ENCODE measurements at places on chromosomes 6 and 20. TPM values are rescaled to one million over a fixed set of nuclear protein-coding genes. Genes with fewer than 3 reads are reported as not detected.

The GSTA3 gene
- not detected for total RNA-seq

The OR12D3 gene
- total RNA-seq, result not detected

DNA sequence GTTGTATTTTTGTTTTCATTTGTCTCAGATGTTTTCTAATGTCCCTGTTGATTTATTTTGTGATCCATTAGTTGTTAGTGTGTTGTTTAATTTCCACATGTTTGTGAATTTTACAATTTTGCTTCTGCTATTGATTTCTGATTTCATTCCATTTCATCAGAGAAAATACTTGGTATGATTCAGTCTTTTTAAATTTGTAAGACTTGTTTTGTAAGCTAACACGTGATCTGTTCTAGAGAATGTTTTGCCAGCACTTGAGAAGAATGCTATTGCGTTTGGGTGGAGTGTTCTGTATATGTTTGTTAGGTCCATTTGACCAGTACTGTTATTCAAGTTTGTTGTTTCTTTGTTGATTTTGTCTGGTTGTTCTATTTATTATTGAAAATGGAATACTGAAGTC is 53.9 kb downstream of the KIZ start:
- no peak for DNase-seq

DNA sequence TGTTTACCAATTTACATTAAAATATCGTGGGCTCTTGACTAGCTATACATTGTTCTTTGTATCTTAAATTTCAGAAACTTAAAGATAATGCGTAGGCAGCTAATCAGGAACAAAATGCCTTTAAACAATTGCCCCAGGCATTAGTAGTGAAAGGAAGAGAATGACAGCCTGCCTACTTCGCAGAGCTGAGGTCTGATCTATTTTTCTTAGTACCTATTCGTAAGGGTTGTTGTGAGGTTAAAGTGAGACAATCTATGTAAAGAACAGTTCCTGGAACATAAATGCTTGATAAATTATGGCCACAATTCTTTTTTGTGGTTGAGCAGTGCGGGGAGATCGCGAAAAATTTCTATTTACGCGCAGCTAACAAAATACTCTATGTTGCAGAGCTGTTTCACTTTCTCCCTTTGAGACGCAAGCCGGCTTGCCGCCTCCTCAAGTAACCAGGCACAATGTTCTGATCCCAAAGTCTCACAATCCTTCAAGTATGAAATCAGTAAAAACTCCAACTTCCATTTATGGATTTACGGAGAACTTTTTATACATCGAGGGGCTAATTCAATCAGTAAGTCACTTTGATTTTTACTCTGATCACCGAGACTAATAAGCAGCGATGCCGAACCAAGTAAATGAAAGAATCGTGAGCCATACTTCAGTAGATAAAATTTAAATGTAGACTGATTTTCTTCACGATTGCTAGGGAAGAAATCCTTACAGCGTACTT is 878 bp upstream of the PNRC1 start:
- peak; percentile 56 for DNase-seq

DNA sequence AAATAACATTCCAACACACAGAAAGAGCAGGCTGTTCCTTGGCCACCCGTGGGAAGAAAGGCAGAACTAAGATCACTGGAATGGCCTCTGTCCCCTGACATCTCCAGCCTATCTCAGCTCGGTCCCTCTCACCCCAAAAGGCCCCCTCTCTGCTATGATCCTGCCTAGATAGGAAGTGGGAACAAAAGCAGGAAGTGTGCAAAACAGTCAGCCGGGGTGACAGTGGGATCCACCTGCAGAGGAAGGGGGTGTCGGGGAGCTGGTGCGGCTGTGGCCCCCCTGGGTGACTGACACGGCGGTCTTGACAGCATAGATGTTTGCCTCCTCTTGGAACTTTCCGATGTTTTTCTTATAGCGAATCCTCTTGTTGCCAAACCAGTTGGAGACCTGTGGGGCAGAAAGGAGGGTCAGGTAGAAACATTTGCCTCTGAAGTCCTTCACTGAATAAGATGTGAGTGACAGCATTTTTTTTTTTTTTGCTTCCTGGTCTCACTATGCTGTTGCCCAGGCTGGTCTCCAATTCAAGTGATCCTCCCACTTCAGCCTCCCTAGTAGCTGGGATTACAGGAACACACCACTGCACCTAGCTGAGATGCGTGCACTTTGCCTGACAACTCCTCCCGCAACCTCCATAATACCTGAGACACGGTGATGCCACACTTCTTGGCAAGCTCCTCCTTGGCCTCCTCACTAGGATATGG is 2.8 kb downstream of the PBX2 start:
- DNase-seq, result no peak

DNA sequence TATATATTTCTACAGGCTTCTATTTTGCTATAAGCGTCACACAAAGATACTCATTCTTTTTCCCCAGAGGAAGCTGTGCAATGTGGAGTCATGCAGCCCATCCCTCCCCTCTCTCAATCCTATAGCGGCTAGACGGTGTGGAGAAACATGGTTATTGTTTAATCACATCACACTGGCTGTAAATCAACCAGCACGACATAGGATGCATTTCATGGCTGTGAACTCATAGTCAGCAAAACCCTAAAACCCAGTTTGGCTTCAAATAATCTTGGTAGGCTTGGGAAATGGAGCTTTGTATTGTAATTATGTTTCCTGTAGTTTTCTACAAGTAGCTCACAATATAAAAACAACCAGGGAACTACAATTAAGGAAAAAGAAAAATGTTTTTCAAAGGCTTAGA is 16.8 kb downstream of the FOXC1 start:
- DNase-seq, result no peak

- DNase-seq, result no peak
These were observed 130.9 kb downstream of the GMPR start for GRCh38 chr6:16369140-16369745.

DNA sequence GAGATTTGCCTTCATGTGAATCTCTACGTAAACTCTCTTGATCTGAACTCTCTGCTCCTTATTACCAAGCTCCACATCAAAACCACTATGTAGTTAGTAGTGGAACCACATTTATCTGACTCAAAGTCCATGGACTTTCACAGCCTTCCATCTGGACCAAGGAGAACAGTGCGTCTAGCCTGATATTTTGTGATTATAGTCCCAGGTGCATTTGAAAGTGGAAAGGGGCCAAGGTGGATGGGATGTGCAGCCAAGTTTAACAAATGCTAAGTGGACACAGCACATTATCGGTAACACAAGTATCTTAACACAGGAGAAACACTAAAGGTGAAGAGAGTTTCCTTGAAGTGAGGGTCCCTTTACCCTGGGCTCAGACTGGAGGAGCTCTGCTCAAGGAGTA is 281.2 kb upstream of the SGK1 start:
- no peak for DNase-seq

GRCh38 chr6:25377664-25378063 is 98.5 kb downstream of the CARMIL1 start:
- DNase-seq, result no peak

- no peak for DNase-seq
These were observed 8.2 kb upstream of the GPR31 start for GRCh38 chr6:167165858-167166471.

The FAM217A gene
- total RNA-seq, result not detected

GRCh38 chr6:46772016-46772415 is 21.2 kb upstream of the MEP1A start:
- no peak for DNase-seq

DNA sequence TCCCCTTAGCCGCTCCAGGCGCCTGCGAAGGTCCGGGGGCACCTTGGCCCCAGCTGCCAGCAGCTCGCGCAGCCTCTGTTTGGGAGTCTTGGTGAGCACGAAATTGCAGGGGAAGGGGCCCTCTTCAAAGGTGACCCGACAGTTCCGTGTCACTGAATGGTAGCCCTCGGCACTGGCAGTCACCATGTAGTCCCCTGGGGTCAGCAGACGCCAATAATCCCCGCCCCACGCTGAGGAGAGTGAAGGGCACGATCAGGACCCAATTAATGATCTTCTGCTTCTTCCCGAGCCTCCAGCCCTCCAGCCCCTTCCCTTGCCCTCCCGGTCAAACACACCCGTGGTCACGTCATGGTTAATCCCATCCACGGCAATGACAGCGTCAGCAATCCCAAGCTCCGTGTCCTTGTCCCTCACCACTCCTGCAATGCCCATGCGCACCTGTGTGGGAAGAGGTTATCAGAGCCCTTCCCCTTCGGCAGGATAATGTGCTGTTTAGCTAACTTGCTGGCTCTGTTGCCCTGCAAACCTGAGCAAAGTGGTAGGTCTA is 6.2 kb downstream of the CPXM1 start:
- DNase-seq, result no peak

DNA sequence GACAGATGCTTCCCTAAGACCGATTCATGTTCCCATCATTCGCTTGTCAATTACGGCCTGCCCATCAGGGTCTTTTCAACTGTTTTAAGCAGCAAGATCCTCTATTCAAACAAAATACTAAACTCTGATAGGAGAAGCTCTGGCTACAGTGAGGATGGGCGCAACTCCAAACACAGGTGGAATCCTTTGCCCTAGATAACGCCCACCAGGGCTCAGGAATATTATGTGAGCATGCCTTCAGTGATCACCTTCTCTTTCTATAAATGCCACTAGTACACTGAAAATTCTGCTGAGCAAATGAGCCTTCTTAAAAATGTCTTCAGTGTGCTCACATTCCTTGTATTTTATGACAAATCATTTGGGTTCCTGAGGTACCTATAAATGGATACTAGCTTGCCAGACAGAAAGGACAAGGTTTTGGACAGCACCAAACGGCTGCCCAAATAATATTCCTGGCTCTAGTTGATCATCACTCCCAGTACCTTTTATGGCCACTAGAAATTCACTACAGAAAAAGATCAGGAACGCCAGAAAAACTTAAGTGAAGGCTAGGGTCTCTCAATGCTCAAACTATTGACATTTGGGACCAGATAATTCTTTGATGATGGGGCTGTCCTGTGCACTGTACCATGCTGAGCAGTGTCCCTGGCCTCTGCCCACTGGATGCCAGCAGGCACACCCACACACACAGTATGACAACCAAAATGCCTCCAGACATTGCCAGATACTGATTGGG is 13.1 kb downstream of the ZNF217 start:
- DNase-seq, result no peak

The CALHM4 gene
- not detected for total RNA-seq

The DOK5 gene
- total RNA-seq, result 27.7 TPM

DNA sequence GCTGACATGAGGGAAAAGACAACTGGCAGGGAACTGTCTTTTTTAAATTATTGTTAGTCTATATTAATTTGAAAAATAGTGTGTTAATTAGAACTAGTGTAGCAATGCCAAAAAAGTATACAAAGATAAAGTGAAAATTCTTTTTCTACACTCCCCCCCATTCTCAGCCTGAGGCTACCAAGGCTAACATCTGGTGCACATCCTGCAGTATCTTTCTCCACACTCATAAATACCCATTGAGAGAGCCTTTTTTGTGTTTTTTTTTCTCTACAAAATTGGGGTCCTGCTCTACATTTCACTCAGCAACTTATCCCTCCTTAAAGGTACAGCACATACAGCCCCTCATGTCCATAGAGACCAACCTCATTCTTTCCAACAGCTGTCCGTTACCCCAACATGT is 20.7 kb downstream of the PREX1 start:
- no peak for DNase-seq

GRCh38 chr6:56374841-56375369 is 127.5 kb upstream of the COL21A1 start:
- no peak for DNase-seq

GRCh38 chr6:125732398-125732797 is 17.0 kb upstream of the HEY2 start:
- DNase-seq, result no peak

The MUC21 gene
- total RNA-seq, result not detected

DNA sequence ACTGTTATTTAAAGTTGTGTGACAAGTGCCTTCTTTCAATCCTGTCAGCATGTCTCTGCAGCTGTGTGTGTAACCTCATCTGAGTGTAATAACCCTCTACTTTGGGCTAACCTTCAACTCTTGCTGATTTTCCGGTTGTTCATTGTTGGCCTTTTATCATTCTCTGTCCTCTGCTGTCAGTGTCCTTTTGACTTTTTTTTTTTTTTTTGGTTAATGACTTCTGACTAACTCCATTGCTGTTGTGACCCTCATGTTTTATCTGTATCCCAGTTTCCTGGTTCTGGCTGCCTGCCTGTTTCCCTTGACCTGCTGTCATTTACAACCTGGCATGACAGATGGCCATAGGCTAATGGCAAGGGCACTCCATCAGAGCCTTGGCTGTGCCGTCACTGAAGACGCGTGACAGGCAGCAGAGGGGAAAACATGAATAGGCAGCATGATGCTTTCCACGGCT is 145.7 kb upstream of the MAN1A1 start:
- no peak for DNase-seq

DNA sequence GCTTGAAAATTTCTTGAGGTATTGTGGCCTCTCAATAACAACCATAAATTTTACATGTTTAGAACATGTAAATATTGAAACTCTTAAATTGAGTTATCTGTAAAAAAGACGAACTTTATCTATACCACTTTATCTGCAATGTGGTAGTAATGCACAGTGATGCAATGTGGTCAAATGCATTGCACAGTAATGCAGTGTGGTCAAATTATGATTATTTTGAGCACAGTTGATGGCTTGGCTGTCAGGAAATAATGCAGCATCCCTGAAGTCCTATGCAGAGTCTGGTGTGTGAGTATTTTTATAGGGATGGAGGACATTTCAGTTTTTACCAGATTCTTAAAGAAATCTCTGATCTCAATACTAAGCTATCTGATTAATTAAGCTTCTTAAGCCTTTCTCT is 5.1 kb downstream of the TTK start:
- no peak for DNase-seq

- no peak for DNase-seq
These were observed 53.8 kb upstream of the FOXP4 start for GRCh38 chr6:41492261-41492891.

The BCL2L1 gene
- total RNA-seq, result 420 TPM

The BPIFB1 gene
- not detected for total RNA-seq

- DNase-seq, result no peak
These were observed at the start of gene IYD for GRCh38 chr6:150368762-150369161. Gene IYD (plus strand): TSS chr6:150369012. CDS start chr6:150369032, 20 bp downstream.

The GPR6 gene
- total RNA-seq, result not detected

DNA sequence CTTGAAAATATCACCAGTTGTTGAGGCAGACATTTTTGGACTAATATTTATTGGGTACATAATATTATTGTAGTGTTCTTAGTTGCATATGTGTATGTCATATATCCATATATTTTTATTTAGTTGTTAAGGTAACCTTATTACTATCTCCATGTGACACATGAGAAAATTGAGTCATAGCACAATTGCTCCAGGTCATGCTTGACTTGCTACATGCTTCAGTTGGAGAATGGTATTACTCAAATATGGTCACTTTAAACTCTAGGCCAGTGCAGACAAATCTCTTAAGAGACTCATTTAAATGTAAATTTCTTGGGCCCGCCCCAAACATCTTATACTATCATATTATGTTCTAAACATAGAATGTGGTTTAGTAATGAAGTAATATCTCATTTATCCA is 246.1 kb downstream of the RIMS1 start:
- no peak for DNase-seq

The RING1 gene
- 53.4 TPM for total RNA-seq

DNA sequence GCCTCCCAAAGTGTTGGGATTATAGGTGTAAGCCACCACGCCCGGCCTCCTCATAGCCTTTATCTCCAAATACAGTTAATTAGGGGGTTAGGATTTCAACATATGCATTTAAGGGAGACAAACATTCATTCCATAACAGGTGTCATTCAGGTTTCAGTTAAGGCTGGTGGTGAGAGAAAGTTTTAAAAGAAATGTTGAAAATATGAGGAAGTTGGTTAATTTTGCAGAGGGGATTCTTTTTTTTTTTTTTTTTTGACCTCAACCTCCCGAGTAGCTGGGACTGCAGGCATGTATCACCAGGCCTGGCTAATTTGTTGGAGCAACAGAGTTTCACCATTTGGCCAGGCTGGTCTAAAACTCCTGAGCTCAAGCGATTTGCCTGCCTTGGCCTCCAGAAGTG is 12.5 kb upstream of the EBF4 start:
- no peak for DNase-seq

GRCh38 chr6:4986999-4987398 is 16.8 kb downstream of the RPP40 start:
- no peak for DNase-seq

Data from activated T-helper 1 cell treated with anti-CD3 and anti-CD28 coated beads, Interleukin-12 subunit alpha, Interleukin-12 subunit beta, Interleukin-2, Interleukin-4 antibody, amounts not matched to agents 30 ng/mL and 10 ng/mL and 1 ng/mL, durations not matched to agents 14 hours and 24 hours and 36 hours (primary cell).